ENCODE measurements at places on chromosomes 13 and 19.

DNA sequence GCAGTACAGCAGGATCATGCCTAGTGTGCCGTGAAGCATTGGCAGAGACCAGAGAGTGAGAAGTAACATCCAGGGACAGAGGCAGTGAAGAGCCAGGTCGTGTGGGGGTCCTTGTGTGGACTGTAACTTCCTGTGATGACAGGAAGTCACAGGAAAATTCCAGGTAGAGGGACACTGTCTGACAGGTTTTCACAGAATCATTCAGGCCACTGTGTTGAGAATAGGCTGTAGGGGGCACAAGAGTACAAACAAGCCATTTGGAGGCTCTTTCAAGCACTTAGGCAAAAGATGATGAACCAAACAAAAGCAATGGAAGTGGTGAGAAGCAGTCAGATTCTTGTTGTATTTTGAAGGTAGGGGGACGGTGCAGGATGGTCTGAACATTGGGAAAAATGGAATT lies 46.4 kb downstream of the N4BP2L1 start:
- DNase-seq, result peak; percentile 46

- peak; percentile 49 for DNase-seq
These were observed 56.7 kb downstream of the STARD13 start for GRCh38 chr13:33228648-33229445.

DNA sequence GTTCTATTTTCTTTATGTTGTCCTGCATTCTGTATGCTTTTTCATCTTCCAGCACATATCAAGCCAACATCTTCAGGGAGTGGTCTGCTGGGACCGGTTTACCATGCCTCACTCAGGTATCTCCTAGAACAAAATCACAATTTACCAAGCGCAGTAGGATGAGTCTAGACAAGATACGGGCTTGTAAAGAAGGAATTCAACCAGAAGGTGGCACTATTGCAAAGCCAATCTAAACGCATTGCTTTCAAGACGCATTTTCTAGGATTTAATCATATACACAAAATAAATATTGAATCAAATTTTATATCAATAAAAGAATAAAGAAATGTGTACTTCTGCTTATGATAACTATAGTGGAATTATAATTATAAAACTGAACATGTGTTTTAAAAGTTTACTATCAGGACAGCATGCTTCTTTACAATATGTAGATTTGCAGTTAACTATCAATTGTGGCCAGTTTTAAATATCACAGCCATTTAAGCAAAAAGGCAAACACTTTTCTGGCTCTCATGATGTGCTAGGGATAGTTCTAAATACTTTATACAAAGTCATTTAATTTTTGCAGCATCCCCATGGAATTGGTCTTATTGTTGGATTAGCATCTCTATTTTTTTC lies 16.1 kb upstream of the TPP2 start:
- DNase-seq, result peak; percentile 75

- DNase-seq, result no peak
These were observed 66.5 kb downstream of the MLLT1 start for GRCh38 chr19:6213266-6213595.

DNA sequence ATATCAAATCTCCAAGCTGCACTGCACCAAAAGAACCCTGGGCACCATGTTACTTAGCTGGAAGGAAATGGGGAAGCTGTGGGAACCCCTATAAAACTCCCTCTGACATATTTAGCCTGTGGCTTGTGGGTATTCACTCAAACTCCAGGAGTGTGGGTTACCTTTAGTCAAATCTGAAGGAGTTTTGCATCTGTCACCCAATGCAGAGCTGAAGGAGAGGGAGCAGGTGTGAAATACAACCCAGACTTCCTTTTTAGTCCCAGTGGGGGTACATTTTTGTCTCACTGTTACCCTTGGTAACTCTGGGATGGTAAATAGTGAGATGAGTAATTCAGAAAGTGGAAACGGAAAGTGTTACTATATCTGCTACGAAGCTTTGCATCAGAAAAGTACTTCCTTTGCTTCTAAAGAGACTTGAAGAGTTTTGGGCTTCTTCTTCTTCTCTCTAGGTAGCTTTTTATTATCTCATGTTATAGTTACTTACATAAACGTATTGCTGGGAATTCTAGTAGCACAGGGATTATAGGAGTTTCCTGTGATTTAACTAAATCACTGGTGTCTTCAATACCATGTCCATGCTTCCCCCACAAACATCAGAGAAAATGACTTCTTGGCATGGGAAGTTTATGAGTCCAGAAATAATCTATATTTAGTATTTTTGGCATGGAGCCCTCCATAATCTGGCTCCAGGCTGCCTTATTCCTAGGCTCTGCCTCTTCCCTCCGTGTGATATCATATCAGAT lies 105.9 kb downstream of the AKAP11 start:
- DNase-seq, result peak; percentile 61

Measured in CD4-positive, alpha-beta T cell treated with Interleukin-12 subunit alpha and Interleukin-12 subunit beta, for 1 hour (primary cell).